Activated T-cell treated with anti-CD3 and anti-CD28 coated beads, Interleukin-2, amount 50 U/mL, for 72 hours (primary cell): ENCODE measurements at places on chromosomes 6 and 20.
A peak's percentile ranks its signal among the peaks of the same experiment; 100 is the strongest.

DNA sequence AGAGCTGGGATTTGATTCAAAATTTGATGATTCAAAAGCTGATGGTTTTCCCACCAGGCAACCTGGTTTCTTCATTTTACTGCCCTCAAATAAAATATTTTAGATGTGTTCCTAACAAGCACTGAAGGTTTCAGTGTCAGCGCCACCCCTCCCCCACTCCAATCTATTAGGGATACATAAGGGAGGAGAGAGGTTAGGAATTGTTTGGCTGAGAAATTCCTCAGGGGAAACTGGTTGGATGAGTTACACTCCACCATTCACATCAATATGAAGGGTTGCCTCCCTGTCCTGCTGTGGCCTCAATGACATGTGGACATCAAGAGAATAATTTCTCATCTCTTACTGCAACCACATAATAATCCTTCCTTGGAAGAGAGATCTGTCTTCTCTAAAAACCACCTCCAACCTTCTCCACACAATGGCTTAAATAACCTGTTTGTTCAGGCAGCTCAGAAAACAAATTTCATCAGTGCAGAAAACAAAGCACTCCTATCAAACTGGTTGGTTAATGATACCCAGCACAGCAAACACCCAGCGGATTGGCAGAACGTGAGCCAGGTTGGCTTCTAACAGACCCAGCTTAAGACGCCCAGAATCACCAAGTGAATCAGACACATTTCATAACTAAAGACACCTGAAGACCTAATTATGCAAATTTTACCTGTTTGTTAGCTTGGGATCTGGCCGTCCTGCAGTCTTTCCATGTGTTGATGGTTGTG is 136.0 kb upstream of the SGK1 start:
- DNase-seq = no peak

GRCh38 chr20:14580418-14581074 is 243.1 kb upstream of the FLRT3 start:
- no peak for DNase-seq

- DNase-seq = no peak
Observed at GRCh38 chr6:130697271-130697994, 129.8 kb upstream of the SMLR1 start.

DNA sequence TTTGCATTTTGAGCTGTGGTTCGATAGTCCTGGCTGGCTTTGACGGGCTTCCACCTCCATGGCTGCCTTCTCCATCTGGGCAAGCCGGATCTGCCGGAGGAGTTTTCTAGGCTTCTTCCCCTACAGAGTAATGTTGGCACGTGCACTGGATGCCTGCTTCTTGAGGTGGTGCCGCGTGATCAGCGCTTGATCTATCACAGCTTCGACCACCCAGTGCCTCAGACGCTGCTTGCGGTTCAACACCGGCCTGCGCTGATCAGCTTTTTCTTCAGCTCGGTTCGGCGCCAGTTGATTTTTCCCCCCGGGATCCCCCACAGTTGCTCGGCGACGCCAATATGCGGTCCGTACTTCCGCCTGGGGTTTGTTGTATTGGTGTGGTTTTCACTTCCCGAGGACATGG is 23.5 kb downstream of the FBXO5 start:
- DNase-seq = no peak

DNA sequence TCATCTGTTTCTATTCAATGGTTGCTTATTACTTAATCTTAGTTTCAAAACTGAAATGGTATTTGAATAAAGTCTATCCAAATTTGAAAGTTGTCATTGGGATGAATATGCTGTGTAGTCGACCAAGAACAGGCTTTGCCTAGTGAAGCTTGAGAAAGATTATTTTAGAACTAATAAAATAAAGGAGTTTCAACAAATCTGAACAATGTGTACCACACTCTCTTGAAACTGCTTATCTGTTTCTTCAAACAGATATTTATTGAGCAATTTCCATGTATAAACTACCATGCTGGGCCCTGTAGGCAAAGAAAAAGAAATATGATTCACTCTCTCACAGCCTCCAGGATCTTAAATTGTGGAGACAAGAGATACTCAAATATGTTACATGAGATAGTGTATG is 174.4 kb downstream of the OGFRL1 start:
- no peak for DNase-seq

GRCh38 chr6:34650823-34651222 is 45.7 kb downstream of the ILRUN start:
- DNase-seq = no peak

DNA sequence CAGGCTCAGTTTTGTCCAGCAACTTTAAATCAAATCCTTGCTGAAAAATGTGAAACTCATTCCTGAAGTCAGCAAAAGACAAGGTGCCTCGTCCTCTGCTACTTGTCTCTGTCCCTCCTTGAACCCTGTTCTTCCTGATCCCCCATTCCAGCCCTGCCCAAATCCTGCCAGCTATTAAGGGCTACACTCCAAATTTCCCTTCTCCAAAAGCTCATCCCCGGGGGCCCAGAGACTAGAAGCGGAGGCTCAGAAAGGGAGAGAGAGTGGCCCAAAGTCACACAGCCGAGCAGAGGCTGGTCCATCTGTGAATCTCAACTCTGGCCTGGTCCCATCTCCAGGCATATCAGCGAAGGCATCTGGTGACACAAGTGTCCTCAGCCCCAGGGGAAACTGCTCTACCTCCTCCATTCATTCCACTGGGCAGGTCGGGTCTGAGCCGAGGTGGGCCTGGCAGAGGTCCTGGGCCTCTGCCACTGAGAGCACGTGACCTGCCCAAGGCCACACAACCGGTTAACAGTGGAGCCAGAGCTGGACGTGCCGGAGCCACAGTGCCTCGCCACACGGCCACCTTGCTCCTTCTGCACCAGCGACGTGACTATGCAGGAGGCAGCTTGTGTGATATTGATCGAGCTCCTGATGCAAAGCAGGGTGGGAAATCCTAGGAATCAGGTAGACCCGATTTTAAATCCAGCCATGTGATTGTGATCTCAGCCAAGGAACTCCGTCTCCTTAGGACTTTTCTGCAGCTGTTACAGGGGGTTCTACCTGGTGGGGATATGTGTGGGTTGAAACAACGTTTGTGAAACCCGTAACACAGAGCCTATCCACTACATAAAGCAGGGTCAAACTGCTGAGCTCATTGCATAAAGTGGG is 28.6 kb downstream of the NOL4L start:
- DNase-seq = no peak

- no peak for DNase-seq
Observed at GRCh38 chr6:31691564-31692108, 10.8 kb upstream of the LY6G5C start.

DNA sequence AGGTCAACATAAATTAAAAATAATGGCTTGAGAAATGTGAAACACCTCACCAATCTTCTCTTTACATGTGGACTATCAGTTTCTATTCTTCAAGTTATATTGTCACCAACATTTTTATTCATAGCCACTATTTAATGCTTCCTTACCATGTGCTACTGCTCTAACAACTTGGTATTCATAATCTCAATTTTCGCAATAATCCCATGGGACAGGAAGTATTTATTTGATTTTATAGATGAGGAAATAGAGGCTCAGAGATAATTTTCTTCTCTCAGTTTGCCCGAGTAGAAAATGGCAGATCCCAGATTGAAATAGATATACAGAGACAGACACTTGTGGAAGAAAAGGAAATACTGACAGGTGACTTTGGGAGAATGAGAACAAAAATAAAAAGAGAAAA is 66.6 kb downstream of the FAM83B start:
- no peak for DNase-seq

- DNase-seq = no peak
Observed at GRCh38 chr6:31871046-31871659, 7.6 kb downstream of the SLC44A4 start.

- DNase-seq = peak; percentile 49
Observed at GRCh38 chr20:41095110-41095969, 42.0 kb upstream of the PLCG1 start.

DNA sequence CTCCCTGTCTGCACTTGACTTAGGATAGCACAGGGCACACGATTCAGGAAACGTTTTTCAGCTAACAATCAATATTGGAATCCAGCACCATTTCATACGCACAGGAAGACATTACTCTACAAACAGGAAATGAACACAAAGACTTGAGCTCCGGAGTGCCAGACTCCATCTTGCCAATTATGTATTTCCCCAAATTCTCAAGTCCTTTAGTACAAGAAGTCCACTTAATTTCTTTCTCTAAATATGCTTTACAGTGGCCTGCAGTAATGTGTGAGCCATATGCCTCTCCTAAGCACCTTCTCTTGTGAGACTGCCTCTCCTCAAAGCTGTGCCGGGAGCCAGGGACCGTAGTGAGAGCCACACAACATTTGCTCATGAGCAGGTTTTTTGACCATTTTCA is 168.2 kb downstream of the THBS2 start:
- DNase-seq = no peak

- DNase-seq = no peak
Observed at GRCh38 chr6:106724848-106725247, 95.5 kb downstream of the QRSL1 start.

GRCh38 chr6:6867404-6867799 is 240.4 kb upstream of the RREB1 start:
- DNase-seq = no peak

- DNase-seq = no peak
Observed at GRCh38 chr20:8213831-8214587, 81.9 kb downstream of the PLCB1 start.

GRCh38 chr20:19785173-19785982 is 27.3 kb downstream of the RIN2 start:
- no peak for DNase-seq

DNA sequence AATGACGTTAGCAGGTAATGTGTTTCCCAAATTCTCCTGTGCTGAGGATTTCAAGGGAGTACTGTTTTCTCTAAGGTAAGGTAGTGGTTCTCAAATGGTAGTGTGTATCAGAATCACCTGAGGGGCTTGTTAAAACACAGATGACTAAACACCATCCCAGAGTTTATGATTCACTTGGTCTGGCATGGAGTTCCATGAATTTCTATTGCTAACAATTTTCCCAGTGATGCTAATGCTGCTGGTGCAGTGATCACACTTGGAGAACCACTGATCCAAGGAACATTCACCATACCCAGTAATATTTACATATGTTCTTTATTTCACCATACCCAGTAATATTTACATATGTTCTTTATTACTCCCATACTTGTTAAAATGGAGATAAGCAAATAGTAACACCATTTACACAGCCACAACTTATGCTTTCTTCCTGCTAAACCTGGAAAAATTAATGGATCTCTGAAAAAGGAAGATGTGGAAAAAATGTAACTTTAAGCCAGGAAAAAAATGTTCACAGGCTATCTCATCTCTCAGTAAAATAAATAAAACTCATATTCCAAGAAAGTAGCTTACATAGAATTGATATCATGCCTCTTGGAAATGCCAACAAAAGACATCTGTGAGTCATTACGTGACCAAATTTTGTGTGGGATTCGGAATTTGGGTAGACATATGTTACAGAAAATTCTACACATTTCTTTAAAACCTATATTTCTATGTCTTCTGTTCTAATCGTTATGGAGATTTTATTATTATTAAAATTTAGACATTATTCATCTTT is 129.5 kb downstream of the MMUT start:
- DNase-seq = no peak

- no peak for DNase-seq
Observed at GRCh38 chr20:51043811-51044210, 20.9 kb upstream of the KCNG1 start.

DNA sequence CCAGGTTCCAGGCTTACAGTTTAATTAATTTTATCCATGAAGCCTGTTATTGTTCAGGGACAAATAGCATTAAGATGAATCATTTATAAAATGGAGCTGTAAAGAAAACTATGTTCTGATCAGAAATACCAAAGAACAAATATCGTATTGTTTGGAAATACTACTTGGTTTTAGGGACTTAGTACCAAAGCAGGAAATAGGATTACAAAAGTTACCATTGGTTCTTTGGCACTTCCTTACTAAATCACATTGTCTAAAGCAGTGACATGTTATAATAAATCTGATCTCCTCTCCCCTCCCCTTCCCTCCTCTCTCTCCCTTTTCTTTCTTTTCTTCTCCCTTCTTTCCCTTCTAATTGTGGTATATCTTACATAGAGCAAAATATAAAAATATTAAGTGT is 29.6 kb downstream of the CRYBG1 start:
- no peak for DNase-seq

- no peak for DNase-seq
Observed at GRCh38 chr6:116866281-116866871, 10.7 kb upstream of the RFX6 start.

- no peak for DNase-seq
Observed at GRCh38 chr6:22113026-22113766, 183.6 kb downstream of the PRL start.

DNA sequence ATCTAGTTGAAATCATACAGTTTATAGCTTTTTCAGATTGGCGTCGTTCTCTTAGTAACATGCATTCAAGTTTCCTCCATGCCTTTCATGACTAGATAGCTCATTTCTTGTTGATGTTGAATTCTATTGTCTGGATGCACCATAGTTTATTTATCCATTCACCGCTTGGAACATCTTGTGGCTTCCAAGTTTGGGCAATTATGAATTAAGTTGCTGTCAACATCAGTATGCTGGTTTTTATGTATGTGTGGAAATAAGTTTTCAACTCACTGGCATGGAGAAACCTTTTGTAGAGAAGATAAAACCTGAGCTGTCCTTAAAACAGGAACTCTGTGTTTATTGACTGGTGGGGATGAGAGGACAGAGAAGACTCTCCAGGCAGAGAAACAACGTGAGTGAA is 248.0 kb downstream of the CDC5L start:
- no peak for DNase-seq

- DNase-seq = no peak
Observed at GRCh38 chr6:78810146-78810545, 57.2 kb upstream of the IRAK1BP1 start.

GRCh38 chr6:43516367-43516696 is 394 bp downstream of the YIPF3 start:
- no peak for DNase-seq

DNA sequence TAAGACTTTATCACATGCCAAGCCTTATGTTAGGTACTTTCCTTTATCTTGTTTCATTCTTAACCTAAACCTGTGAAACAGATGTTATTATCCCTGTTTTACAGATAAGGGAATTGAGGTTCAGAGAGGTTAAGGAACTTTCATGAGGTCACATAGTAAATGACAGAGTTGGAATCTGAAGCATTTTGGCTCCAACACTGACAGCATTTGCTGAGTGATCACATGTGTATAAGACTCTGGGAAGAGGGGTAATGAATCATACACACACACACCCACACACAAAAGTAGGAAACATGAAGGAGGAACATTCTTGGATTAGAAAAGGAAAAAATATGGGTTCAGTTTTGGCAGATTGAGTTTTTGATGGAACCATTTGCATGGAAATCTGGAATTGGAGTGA is 212.5 kb downstream of the GJA1 start:
- DNase-seq = no peak

DNA sequence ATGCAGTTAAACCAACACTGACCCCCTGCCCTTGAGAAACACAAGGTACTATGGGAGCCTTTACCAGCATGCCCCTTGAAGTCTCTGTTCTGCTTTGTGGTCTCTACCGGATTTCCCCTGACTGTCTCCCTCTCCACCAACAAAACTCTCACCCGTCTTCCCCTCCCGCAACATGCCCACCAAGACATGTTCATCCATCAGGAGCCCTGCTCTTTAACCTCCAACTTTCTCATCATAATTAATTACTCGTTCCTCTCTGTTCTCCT is 1.1 kb downstream of the ZNF165 start:
- DNase-seq = peak; percentile 6
